ENCODE measurements at places on chromosomes 13 and 19. TPM values are rescaled to one million over a fixed set of nuclear protein-coding genes. Genes with fewer than 3 reads are reported as not detected.

DIAPH3 gene
- total RNA-seq: 1.2 TPM

ZNF726 gene
- 2.5 TPM for total RNA-seq

UGGT2 gene
- total RNA-seq: 33.4 TPM

FFAR2 gene
- total RNA-seq: not detected

TMEM59L gene
- total RNA-seq: 4.2 TPM

- DNase-seq: no peak
Measured at GRCh38 chr19:10891405-10892086, 20.2 kb downstream of the CARM1 start.

- DNase-seq: no peak
Measured at GRCh38 chr13:98384739-98385138, 192.2 kb downstream of the STK24 start.

- DNase-seq: no peak
Measured at GRCh38 chr19:39599116-39599515, 3.2 kb upstream of the LGALS13 start.

- DNase-seq: no peak
Measured at GRCh38 chr13:75935805-75936204, 299.7 kb downstream of the LMO7 start.
